Astrocyte (in vitro differentiated cells and primary cell): ENCODE measurements at places on chromosomes 7 and 10.
A peak's percentile ranks its signal among the peaks of the same experiment; 100 is the strongest.

DNA sequence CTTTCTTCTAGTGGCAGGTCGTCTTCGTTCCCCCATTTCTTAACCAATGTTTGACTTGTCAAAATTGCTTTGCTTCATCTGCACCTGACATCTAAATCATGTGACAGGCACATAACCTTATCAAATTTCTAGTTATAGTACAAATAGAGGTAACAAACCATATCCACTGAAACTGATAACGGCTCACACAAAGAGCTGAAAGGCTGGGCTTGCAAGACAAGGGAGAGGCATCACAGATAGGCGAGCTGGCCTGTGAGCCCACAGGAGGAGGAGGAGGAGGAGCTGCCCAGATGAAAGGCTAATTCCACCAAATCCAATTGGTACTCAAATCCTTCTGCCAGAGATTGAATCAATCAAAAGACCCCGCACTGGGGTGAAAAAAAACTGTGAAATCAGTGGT lies 80.2 kb upstream of the NEBL start:
- no peak overlapping the region for H3K27ac ChIP-seq
- H3K4me3 ChIP-seq, result no peak overlapping the region
- H3K36me3 ChIP-seq, result no peaks in the 10 kb centered on the region
- H3K27me3 ChIP-seq, result no peaks in the 10 kb centered on the region
- H3K4me1 ChIP-seq, result no peaks in the 10 kb centered on the region
- no peak for DNase-seq

- H3K4me1 ChIP-seq, result peaks cover 11% of the 10 kb centered on the region
- no peaks in the 10 kb centered on the region for H3K27me3 ChIP-seq
- H3K36me3 ChIP-seq, result no peaks in the 10 kb centered on the region
- H3K27ac ChIP-seq, result no peak overlapping the region
- no peak overlapping the region for H3K4me3 ChIP-seq
Observed at GRCh38 chr10:30705625-30706149, 76.1 kb upstream of the LYZL2 start.

- peak overlapping the region; percentile 39 for H3K4me3 ChIP-seq
- peaks cover 16% of the 10 kb centered on the region for H3K27me3 ChIP-seq
- DNase-seq, result peak; percentile 51
- peaks cover 4% of the 10 kb centered on the region for H3K36me3 ChIP-seq
Observed at GRCh38 chr7:101164071-101164840, 1.1 kb downstream of the VGF start.

DNA sequence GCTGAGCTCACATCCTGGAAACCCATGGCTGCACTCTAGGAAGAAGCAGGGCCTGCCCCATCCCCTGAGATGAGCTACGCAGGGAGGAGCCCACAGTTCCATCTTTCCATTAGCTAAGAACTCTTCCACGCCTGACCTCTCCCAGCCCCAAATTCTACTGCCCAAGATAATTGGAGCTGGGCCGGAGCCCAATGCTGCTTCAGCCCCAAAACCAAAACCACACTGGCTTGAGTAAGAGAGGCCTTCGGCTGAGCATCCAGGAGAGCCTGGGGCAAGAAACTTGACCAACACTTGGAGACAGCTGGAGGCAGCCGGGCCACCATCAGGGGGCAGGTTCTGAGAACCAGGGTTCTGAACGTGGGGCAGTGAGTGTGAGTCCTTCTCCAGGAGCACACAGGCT lies 116.1 kb upstream of the ZMIZ1 start:
- no peak overlapping the region for H3K4me3 ChIP-seq
- H3K4me1 ChIP-seq, result no peaks in the 10 kb centered on the region
- no peaks in the 10 kb centered on the region for H3K36me3 ChIP-seq
- peaks cover 9% of the 10 kb centered on the region for H3K27me3 ChIP-seq
- DNase-seq, result peak; percentile 81

GRCh38 chr10:44961230-44961571 lies 1.6 kb downstream of the RASSF4 start:
- no peaks in the 10 kb centered on the region for H3K27me3 ChIP-seq
- H3K27ac ChIP-seq, result no peak overlapping the region
- DNase-seq, result no peak
- H3K36me3 ChIP-seq, result no peaks in the 10 kb centered on the region
- H3K4me3 ChIP-seq, result no peak overlapping the region

DNA sequence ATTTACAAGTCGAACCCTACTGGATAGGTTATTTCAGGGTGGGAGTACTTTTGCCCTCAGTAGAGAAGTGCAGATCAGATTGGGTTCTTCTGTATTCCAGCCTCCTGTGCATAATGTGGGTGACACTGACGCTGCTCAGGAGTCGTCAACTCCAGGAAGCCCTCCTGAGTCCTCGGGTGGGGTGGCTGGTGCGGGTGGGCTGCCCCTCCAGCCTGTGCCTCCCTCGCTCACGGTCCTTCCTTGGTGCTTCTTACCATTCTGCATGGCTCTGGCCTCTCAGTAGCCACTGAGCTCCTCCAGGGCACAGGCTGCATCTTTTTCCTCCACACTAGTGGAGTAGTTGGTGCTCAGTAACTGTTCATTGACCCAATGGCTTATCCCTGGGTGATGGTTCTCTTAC lies 4.3 kb downstream of the CDH23 start:
- no peak for DNase-seq
- no peak overlapping the region for H3K4me3 ChIP-seq
- no peaks in the 10 kb centered on the region for H3K36me3 ChIP-seq

- H3K36me3 ChIP-seq, result no peaks in the 10 kb centered on the region
- H3K27ac ChIP-seq, result no peak overlapping the region
- DNase-seq, result no peak
- no peaks in the 10 kb centered on the region for H3K27me3 ChIP-seq
- H3K4me1 ChIP-seq, result peaks cover 4% of the 10 kb centered on the region
Observed at GRCh38 chr7:78195281-78195680, 396.7 kb downstream of the PHTF2 start.
